AG20443 (cell line): ENCODE measurements at places on chromosomes 3 and 15.

GRCh38 chr3:191236646-191237045 is 37.6 kb downstream of the OSTN start:
- no peak for DNase-seq

DNA sequence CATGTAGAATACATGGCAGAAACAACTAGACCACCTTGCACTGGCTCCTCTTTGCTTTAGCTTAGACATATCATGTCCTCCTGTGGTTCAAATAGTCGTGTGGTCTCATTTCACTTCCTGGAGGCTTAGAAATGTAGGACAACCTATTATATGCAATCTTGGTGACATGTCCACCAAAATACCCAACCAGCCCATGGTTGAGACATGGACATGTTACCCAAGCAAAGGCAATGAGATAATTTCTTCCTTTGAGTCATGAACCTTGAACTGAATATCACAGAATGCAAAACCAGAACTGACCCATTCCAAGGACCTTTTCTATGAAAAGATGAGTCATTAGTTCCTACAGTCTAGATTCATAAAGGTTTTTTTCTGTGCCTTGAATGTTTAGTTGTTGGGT is 309.0 kb upstream of the MDFIC2 start:
- DNase-seq = no peak

GRCh38 chr15:29770796-29771195 is 51.5 kb downstream of the TJP1 start:
- no peak for DNase-seq

- DNase-seq = no peak
These were observed 35.3 kb upstream of the THUMPD3 start for GRCh38 chr3:9327578-9327977.

DNA sequence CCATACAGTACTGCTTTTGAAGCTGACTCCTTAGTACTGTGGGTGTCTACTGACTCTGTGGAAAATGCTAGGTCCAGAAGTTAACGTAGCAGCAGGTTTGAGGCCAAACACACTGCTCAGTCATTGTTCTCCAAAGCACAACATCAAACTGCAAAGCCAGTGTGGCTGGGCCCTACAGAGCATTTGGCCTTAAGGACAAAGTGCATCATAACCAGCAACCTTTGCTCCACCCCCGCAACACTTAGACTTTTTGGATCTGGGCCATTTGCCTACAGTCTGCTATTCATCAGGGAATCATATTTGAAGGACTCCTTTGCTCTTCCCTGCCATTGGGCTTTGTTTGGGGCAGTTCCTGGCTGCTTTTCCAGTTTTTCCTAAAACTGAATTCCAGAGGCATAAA is 43.1 kb upstream of the ARL6 start:
- no peak for DNase-seq

DNA sequence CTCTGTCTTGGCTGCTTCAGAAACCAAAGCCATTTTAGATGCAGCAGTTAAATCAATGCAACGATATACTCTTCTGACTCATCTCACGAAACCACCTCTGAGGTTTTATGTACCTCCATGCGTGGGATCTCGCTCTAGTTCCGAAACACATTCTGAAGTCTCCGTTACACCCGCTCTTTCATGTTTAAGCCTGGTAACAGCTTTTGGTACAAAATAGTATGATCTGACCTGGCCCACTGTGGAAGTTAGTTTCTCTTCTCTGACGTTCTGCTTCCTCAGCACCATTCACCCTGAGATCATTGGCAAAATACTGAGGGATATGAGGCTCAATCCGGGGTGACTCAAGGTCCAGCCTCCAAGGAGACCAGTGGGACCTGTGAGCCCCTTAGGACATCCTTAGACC is 121.9 kb downstream of the TMEM266 start:
- DNase-seq = no peak

DNA sequence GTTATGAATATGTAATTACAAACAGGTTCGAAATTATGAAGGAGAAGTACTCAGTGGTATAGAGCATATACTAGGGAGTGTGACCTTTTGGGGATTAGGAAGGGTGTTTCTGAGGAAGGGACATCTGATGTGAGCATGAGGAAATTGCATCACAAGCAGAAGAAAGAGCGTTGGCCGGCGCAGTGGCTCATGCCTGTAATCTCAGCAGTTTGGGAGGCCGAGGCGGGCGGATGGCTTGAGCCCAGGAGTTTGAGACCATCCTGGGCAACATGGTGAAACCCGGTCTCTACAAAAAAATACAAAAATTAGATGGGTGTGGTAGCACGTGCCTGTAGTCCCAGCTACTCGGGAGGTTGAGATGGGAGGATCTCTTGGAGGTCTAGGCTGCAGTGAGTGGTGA is 6.9 kb downstream of the CMTM7 start:
- no peak for DNase-seq

DNA sequence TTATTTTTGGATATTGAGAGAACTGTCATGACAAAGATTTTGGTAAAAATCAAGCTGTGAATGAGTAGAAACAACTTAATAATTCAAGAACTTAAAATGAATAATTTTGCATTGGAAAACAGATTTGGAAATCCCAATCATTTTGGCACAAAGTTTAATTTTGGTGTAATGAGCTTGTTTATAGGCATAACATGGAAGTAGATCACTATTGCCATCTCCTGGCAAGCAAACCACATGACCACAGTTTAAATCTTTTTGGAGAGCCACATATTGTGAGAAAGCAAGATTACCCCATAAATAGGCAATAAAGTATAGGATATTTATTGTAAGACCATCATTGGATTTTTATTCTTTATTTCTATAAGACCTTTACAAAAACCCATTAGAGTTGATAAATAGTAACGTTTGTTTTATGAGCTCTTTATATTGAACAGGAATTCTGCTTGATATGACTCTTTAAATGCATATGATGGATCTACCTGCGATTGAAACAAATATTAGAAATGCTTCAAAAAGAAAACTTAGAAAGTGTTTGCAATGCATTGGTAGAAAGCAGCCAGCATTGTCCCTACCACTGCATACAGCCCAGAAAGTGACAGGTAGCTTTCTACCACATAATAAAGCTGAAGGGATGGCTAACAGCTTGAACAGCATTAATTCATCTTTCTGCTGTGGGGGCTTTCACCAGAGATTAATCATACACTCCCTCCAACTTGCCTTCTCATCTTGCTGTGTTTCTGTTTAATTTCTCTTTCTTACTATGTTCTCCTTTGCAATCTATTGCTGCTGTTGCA is 766.8 kb downstream of the TBL1XR1 start:
- peak; percentile 62 for DNase-seq

GRCh38 chr15:29143293-29143692 is 126.3 kb downstream of the NSMCE3 start:
- DNase-seq = no peak

DNA sequence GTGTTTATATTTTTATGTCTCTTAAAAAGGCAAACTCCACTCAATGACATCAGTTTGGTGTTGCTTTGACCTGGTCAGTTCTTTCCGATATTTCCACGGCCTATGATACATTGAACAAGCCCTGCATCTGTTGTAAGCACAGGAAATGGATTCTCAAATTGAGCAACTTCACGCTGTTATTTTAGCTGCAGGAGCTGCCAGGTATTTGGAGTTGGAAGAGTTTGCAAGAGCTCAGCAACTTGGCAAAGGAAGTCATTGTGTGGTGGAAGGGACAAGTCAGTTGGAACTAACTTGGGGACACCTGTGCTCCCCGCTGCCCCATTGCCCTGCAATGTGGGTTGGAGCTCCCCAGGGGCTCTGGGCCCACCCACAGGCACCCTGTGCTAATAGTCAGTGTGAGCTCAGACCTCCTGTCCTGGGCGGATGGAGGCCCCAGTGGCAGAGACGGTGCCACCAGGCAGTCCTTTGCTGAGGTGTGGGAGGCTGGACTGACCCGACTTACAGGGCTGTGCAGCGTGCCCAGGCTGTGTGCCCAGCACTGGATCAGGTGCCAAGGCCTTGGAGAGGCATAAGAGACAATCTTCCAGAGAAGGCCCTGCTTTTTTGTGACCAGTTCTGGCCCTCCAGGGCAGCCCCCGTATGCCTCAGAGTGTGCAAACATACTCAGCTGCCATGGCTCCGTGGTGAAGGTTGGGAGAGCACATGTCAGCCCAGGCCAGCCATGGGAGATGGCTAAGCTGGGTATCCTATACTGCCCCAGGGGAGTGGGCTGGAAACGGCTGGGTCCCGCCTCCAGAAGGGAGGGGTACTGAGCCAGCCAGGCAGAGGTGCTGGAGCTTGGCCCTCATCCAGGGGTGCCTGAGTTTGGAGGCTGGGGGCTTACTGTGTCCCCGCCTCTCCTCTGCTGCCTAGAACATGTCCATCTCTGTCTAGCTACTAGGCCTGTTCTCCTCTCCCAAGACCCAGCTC is 43.5 kb downstream of the KY start:
- no peak for DNase-seq

- DNase-seq = no peak
These were observed 427.9 kb upstream of the RASGRP1 start for GRCh38 chr15:38992506-38992905.

DNA sequence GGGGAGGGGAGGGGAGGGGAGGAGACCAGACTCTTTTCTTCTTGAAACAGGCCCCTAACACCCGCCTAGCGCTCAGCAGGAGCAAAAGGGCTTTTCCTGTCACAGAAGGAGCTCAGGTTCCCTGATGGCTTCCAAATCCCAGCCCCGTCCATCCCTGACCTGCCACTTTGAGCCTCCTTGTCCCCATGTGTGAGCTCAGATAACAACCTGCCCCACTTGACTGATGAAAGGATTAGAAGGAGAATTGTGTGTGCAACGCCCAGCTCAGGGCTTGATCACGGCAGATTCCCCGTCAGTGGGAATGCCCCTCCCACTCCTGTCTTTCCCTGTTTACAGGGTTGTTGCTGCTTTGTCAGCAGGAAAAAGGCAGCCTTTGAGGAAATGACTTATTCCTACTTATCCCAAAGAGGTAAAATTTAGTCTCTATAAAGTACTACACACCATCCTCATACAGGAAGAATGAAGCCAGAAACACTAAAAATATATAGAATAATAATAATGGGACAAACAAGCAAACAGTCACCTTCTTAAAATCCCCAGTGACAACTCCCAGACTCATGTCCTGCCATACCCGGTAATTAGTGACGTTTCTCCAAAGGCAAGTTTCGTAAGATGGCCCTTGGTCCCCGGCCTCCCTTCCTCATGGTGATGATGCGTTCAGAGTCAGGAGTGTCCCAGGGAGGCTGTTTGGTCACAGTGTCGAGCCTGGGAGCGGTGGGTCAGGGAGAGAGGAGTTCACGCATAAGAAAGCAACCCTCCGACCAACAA is 6.1 kb upstream of the LRRC15 start:
- no peak for DNase-seq

GRCh38 chr15:27686971-27687370 is 412.1 kb downstream of the OCA2 start:
- DNase-seq = no peak

DNA sequence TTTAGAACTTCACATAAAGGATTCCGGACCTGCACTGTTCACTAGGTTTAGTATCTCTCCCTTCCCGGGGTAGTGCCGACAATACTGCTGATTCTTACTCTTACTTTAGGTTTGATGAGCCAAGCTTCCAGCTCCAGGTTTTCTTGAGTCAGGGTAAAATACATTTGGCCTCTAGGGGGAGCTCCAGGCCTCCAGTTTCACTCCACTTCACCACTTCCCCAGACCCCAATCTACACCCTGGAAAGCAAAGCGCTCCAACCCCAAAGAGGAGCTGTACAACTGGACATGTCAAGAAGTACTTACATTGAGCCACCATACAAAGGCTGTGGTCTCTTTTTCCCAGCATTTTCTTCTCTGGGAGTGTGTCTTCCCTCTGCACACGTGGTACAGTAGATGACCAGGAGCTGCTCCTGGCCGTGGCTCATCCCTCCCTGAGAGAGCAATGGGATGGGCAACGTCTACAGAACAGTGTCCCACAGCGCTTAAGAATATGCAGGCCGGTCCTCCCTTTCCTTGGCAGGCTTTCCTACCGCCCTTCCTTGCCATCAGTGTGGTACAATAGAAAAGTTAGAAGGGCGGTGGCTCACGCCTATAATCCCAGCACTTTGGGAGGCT is 93.9 kb upstream of the CCDC80 start:
- DNase-seq = peak; percentile 65

- DNase-seq = no peak
These were observed 9.6 kb downstream of the PLA2G4F start for GRCh38 chr15:42146551-42147430.

DNA sequence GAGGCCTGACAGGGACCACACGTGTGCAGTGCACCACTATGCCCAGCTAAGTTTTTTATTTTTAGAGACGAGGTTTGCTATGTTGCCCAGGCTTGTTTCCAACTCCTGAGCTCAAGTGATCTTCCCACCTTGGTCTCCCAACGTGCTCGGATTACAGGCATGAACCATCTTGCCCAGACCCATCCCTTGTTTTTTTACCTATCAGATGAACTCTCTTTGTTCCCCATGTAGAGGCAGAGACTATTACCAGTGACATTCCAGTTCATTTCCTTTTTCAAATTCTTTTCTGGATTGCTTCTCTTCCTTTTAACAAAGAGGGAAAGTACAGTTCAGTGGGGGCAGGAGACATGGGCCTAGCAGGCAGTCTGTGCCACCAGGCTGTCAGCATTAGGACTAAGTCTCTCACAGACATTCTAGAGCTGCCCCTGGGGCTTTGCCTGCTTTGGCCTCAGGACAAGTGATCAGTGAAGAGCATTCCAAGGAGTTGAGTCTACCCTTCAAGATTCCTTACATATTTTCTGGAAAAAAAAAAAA is 103.5 kb upstream of the SLC7A14 start:
- peak; percentile 92 for DNase-seq

DNA sequence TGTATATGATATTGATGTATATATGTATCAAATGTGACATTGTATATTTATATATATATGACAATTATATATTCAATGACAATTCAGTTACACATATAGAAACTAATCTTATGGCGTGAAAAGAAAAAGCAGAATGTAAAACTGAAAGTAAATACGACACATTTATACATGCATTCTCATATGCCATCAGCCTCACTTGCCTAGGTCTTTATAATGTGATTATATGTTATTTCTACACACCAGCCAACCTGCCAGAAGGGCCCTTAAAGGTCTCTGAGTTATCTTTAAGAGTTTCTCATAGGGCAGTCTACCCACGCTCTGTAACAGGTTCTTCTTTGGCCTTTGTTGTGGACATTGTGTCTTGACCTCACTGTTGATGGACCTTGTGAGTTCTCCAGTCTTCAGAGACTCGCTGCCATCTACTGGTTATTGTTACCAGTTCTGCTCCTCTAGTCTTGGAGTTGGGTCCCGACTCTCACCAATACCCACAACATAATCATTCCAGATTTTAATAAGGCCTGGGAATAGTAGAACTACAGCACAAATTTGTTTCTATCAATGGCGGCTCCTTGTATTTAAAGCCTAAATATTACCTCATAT is 371.5 kb upstream of the GOLIM4 start:
- DNase-seq = peak; percentile 15

- DNase-seq = no peak
These were observed 21.8 kb downstream of the CCDC32 start for GRCh38 chr15:40543082-40543481.

DNA sequence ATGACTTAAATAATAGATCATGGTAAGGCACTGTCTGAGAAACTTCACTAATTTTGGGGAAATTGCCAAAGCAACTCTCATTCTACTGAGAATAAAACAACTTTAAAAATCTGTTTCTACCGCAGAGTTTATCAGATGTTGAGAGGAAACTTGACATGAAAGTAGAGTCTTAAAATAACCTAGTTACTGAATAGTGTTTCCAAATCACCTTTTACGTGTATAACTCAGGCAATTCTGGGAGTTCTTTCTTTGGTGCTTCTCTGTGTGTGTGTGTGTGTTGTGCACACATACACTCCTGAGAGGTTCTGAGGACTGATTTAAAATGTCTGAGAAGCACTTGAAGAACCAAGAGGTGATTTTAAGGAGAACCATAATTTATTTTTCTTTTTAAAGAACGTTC is 236.6 kb downstream of the SV2B start:
- no peak for DNase-seq

GRCh38 chr3:156416846-156417558 is 137.9 kb downstream of the SSR3 start:
- DNase-seq = no peak
